WTC11 (cell line): ENCODE measurements at places on chromosomes 7 and 10.

- DNase-seq, result no peak
Measured at GRCh38 chr7:139182363-139182762, 48.7 kb upstream of the UBN2 start.

DNA sequence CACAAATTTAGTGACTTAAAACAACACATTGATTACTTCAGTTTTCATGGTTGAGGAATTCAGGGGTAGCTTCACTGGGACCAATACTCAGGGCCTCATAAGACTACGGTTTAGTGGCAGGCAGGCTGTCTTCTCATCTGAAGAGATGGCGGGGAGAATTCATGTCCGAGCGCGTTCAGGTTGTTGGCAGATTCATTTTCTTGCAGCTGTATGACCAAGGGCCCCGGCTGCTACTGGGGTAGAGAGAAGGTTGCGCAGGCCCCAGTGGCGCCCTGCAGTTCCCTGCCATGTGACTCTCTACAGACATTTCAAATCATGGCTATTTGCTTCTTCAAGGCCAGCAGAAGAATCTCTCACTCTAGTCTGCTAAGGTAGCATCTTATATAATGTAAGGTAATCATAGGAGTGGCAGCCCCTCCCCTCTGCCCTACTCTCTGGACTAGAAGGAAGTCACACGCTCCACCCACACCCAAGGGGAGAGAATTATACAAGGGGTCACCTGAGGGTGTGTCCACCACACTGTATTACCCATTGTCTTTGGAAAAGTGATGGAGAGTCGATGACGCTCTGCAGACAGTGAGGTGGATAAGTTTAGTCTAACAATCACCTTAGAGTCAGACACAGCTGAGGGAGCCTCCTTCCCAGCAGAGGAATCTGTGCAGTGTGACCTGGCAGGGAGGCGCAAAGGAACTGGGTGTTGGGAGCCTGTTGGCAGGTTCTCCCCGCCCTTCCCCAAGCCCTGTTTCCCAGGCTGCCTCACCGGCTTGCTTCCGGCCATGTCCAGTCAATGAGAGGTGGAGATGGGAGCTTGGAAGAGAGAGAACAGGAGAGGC, 35.7 kb upstream of the PLEKHA1 start:
- DNase-seq, result no peak

DNA sequence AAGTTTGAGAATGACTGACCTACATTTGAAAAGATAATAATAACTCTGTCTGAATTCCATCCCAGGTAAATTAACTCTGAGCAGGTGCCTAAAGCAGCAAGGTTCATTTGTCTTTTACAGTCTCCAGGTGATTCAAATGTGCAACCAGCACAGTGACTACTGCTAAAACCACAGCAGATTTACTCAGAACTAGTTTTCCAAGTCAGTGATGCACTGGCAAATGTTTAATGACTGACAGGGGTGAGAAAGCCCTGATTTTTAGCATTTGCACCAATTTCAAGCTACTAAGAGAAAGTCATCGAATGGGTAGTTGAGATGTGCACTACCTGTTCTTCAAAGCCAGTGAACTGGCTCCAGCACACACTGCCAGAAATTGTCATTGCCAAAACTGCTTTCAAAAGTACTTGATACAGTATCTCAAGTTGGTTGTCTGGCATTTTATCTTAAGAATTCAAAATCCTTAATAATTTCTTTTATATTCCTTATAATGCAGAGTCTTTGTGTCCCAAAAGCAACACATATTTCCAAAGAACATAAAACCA, 60.3 kb downstream of the ATOH7 start:
- DNase-seq, result no peak

DNA sequence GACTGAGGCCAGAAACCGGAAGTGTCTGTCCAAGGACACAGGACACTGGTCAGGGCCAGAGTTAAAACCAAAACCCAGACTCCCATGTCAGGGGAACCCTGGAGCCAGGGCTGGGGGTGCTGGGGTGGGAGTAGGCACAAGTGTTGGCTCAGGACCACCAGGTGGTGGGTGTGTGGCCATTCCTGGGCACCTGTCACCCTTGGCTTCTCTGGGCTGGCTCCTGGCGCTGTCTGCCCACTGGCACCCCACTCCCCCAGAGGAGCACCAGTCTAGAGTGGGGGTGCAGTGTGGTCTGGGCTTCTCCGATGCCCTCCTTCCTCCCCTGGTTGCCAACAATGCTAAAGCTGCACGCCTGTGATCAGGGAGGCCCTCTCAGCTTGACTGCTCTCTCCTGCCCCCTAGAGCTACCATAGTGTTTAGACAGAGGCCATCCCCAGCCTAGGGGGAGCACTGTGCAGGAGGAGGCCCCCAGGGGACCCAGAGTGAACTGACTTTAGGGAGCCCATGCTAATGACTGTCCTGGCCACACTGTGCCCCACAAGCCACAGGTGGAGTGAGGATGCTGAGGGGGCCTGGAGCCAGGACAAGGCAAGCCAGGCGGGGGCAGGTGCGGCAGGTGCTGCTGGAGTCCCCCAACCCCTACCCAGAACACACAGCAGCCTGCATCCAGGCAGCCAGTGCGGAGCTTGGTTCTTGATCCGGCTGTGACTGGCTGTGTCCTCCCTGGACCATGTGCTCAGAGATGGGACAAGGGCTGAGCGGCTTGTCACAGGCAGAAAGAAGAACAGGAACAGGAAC, 11.0 kb downstream of the RASGEF1A start:
- DNase-seq, result peak; percentile 74

DNA sequence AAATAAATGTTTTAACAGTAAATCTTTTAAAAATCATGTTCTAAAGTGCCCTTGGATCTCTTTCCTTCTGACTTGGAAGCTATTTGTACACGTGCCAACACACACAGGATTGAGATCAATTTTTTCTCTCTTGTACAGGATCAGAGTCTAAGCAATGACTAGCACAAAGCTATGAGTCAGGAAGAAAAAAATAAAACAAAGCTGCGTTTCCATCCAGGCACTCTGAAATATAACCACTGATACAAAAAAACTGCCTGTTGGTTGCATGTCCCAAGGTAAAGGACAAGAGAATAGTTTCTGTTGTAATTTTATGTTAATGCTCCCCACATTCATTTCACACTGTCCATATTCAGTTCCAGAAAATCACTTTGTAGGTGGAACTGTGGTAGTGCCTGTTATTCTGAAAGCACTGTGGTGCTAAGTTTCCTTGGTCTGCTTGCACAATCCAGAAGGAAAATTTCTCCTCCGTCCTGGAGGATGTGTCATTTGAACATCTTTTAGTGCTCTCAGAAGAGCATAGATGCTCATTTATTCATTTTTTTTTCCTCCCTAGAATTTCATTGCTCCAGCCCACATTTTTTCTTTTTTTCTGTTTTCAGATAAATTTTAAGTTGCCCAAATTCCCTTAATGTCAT, 113.4 kb downstream of the PLXDC2 start:
- DNase-seq, result no peak

DNA sequence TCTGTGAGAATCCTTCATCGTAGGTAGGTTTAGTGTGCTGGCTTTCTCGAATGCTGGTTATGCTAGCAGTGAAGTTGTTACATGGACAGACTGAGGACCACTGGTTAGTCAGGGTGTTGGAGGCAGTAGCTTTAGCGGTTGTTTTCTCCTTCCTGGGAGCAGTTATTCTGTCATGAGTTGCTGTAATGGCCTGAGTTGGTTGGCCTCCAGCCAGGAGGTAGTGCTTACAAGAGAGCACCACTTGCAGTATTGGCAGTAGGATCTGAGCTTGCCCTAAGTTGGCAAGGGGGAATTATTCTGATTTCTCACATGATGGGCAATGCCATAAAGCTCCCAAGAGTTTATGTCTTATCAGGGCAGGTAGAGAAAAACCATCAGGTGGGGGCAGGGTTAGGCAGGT, 58.0 kb downstream of the IPMK start:
- DNase-seq, result no peak

GRCh38 chr10:49167425-49168170, 20.6 kb downstream of the TMEM273 start:
- DNase-seq, result no peak

DNA sequence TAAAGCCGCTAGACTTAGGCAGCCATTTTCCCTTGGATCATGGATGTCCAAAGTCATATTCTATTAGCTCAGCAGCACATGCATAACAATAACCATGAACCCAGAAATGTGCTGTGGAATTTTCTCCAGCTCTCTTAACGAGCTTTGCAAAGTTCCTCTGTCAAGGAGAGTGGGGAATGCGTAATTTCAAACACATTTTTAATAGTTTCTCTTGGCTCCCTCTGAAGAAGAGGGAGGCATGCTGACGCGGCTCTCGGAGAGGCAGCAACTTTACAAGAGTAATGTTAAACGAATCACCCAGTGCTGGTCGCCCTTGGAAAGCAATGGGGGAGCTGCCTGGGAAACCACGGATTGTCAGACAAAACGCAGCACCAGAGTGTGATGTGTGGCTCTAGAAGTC, 114.8 kb downstream of the RAB18 start:
- DNase-seq, result no peak

DNA sequence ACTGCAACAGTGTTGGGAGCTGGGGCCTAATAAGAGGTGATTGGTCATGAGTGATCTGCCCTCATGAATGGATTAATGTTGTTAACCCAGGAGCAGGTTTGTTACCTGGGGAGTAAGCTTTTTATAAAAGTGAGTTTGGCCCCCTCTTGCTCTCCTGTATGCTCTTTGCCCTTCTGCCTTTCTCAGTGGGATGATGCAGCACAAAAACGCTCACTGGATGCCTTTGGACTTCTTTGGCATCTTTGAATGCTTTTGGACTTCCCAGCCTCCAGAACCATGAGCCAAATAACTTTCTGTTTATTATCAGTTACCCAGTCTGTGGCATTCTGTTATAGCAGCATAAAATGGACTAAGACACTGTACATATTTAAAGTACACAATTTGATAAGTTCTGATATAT, 48.5 kb downstream of the CCDC71L start:
- no peak for DNase-seq

- DNase-seq, result no peak
Measured at GRCh38 chr10:62027841-62028501, 126.5 kb downstream of the ARID5B start.

GRCh38 chr10:35561715-35562114, 43.4 kb upstream of the GJD4 start:
- DNase-seq, result no peak

DNA sequence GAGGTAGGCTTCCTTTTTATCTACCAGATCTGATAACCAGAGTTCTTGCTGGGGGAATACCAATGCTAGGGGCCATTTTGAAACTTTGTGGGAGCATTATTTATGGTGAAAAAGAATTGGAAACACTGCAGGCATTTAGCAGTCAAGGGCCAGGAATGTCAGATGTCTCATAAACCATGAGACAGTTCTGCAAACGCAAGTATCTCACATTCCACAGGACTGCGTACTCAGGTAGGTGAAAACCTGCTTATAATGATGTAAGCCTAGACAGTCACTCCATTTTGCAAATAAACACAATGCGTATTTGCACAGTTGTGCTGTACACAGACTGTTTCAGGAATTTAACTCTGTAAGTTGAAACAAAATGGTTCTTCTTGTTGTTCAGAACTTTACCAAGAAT, 33.9 kb downstream of the ECHDC3 start:
- no peak for DNase-seq

DNA sequence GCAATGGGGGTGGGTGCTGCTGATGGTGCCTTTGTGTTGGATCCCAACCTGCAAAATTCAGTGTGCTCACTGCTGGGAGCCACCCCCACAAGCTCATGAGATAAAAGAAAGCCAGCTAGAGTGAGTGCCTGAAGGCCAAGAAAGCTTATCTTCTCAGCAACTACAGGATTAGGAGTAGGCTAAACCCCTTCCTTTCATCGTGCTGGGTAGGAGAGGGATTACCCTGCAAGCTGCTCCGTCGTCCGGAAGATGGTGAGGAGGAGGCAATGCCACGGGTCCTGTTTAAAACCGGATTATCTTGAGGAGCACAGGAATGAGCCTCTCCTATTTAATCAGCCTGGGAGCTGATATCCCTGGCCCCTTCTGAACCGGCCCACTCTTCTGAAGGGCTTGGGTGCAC, 258.0 kb downstream of the GALNT17 start:
- DNase-seq, result no peak

- no peak for DNase-seq
Measured at GRCh38 chr10:3527869-3528268, 257.1 kb downstream of the KLF6 start.
